ENCODE measurements at places on chromosomes 12 and 14.

DNA sequence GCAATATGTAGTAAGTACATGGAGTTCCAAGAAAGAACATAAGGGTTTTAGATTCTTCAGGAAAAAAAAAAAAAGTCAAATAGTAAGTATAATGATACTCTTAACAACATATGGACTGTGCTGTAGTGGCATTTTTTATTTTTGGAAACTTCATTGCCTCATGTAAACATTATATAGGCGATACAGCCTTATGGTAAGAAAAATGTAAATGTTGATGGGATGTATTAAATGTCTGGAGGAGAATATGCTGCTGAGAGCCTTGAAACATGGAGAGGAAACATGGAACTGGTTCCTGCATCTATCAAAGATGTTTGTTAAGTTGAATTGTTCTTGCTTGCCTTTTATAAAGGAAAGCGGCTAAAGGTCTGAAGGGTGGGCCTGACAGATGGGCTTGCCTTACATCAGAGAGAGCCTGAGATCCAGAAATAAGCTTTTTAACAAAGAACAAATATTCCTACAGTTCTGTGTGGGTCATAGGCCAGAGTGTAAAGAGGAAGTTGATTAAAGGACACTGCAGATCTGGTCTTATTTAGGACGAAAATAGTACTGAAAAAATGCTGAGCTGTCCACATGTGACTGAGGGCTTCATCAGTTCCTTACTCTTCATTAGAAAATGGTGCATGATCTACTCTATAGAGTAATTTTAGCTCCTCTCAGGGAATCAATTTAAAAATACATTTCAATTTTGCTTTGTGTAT lies 448.1 kb upstream of the DCN start:
- no peak for DNase-seq

DNA sequence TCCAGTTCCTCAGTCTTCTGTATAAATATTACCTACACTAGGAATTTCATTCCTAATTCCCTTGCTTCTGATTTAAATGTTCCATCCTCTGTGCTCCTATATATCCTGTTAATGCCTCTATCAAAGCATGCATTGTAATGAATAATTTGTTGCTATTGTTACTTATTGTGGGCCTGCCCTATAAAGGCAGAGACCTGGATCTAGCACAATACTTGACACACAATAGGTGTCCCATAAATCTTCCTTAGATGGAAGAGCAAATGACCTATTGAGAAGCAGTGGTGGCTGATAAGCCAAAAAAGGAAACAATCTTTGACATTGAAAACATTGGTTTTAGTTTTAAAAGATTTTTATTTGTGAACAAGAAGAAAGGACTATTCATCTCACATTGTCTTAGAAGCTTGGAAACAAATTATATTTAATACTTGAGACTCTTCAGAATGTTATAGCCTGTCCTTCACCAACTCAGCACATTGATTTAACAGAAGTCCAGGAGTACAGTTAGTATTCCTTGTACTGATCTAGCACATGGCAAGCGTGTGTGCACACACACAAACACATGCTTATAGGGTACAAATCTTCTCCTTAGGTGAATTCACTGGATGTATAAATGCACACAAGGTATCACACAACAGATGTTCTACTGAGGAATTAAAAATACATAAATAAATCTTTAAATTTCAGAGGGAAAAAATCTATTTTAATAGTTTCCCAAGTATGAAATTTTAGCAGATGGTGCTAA lies 135.9 kb downstream of the DUSP6 start:
- no peak for DNase-seq

DNA sequence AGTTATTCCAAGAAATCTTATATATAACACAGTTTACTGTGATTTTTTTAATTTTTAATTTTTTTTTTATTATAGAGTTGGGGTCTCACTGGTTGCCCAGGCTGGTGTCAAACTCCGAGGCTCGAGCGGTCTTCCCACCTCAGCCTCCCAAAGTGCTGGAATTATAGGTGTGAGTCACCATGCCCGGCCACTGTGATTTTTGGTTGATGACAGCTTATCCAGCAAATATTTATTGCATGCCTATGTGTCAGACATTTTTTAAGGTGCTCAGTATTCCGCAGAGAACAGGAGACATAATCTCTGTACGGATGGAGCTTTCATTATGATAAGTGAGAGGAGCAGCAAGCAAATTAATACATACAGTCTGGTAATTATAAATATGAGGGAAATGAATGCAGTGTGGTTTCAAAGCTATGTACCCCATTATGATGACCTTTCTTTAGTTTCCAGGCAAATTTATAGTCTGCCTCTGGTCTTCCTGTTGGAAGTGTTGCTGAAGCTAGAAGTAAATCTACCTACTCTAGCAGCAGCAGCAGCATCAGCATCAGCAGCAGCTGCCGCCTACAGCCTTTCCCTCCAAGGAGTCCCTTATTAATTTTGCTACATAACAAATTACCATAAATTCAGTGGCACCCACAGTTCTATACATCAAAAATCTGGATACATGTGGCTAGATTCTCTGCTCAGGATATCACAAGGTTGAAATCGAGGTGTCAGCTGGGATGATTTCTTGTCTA lies 32.3 kb downstream of the FRS2 start:
- DNase-seq, result no peak

DNA sequence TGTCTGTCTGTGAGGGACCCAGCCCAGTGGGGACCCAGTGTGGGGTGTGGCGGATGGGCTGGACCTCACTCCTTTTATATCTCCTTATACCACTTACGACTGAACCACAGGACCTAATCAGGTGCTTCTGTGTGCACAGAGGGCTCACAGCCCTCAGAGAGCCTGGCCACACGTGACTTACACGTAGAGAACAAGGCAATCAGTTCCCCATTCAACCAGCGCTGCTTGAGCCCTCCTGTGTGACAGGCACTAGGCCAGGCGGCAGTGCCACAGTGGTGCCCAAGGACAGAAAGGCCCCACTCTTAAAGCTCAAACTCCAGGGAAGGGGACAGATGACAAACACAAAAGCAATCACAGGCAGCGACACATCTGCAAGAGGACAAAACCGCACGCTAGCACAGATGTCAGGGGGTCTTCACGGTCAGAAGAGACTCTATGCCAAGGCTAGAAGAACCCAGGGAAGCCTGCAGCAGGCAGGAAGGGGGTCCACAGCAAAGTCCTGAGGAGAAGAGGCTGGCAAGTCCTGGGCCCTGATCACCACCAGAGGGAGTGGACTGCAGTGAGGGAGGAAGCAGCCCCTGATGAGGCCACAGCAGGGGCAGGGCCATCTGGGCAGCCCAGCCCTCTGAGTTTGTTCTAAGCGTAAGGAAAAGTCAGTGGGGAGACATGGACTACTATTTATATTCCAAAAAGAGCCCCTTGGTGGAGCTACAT lies 39.3 kb downstream of the SETD3 start:
- peak; percentile 10 for DNase-seq

DNA sequence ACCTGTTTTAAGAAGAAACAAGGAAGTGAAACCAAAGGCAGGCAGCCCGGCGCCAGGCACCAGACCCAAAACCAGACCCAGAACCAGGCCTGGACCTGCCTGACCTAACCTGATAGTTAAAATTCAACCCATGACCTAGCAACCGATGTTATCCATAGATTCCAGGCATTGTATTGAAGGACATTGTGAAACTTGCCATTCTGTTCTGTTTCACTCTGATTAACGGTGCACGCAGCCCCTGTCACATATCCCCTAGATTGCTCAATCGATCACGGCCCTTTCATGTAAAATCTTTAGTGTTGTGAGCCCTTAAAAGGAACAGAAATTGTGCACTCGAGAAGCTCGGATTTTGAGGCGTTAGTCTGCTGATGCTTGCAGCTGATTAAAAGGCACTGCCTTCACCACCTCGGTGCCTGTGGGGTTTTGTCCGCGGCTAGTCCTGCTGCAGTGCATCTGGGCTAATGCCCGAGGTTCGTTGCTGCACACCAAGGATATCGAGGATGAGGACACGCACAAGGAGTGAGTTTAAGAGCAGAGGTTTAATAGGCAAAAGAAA lies 262.5 kb upstream of the TMEM132C start:
- DNase-seq, result no peak

DNA sequence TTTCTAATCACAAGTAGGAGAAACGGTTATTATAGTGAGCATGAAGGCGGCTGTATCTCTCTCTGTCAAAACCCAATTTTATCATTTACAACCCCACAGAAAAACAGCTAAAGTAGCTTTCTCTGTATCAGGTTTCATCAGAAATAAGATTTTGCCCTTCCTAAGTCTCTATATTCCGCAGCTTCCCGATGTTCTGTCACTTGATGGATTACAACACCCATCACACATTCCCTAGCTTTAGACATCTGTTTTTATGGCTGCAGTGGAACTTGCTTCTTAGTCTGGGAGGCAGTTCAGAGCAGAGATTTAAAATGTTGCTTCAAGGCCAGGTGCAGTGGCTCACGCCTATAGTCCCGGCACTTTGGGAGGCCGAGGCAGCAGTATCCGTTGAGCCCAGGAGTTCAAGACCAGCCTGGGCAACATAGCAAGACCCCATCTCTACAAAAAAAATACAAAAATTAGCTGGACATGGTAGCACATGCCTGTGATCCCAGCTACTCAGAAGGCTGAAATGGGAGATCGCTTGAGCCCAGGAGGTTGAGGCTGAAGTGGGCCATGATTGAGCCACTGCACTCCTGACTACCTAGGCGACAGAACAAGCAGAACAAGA lies 27.6 kb upstream of the FOXN3 start:
- DNase-seq, result no peak

- DNase-seq, result no peak
Observed at GRCh38 chr12:92921877-92922276, 7.2 kb downstream of the EEA1 start.
